ENCODE measurements at places on chromosomes 3 and 15.

DNA sequence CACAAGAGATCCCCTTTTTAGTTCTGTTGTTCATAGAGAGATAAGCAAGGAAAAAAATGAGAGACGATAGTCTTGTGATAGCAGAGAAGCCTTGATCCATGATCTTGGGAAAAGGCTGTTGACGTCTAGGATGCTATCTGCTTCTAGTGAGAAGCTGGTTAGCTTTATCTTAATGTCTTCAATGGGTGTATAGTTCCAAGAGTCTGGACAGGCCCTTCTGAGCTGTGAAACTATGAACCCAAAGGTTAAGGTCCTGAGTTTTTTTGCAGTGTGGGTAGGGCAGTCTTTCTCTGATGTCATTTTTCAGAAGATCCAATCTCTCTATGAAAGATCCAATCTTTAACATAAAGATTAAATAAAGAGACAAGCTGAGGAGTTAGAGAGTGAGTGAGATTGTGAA is 10.5 kb upstream of the NOX5 start:
- DNase-seq = no peak

DNA sequence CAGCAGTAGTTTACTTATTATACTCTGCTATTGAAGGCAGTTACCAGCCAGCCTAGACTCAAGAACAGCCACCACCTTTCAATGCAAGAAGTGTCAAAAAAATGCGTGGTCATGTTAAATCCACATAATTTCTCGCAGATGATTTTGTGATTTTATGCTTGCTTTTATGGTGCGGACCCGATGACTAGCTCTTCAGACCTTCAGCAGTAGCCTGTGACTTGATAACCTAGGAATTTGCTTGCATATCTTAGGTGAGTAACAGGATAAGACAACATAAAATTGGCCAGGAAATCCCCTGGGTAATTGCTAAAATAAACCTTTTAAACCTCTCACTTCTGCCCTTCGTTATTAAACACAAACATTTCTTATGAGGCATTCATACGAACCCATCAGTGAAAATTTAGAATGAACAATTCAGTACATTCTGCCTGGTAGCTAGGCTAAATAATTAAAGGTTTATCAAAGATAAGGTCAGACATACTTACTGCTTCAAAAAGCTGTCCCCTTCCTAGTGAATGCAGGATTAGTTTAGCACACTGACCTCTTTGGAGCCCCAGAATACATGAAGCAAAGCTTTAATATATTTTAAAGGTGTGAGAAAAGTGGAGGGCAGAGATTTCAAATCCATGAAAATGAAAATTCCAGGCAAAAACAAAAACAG is 798.8 kb downstream of the OTOL1 start:
- no peak for DNase-seq

DNA sequence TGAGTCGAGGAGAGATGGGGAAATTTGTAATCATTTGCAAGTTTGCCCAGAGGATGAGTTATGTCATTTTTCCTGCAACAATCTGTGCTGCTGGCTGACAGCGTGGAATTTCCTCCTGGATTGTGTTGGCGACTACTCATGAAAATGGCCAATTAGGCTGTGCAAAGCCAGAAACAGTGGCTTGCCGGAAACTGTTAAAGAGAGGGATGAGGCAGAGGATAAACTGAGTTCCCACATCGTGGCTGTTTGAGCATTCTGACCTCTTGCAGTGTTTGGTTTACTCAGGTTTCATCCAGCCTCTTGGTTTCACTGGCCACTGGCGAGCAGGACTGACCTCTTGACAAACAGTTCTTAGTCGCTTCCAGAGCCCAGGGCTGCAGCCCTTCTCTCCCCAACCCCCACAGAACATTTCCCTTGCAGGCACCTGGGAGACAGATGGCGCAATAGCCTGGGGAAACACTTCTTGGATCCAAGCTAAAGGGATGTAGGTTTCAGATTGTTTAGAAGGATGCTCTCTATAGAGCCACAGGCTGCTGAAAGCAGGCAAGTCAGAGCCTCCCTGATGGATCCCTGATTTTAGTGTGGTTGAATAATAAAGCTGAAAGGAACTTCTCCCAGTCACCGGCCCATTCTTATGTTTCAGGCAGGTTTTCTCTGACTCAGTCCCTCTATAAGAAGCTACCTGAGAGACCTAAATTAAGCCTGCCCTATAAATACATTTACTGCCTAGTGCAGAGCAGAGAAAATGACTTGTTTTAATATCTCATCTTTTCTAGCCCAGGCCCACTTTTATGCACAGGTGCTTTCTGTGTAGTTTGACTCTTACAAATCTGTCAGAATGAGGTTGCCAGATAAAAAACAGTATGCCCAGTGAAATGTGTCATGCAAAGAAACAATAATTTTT is 92.8 kb upstream of the UBE2E1 start:
- DNase-seq = no peak

GRCh38 chr3:169615833-169616232 is 47.7 kb downstream of the MECOM start:
- DNase-seq = no peak

- DNase-seq = no peak
These were observed 5.9 kb upstream of the ACP3 start for GRCh38 chr3:132311316-132311715.

DNA sequence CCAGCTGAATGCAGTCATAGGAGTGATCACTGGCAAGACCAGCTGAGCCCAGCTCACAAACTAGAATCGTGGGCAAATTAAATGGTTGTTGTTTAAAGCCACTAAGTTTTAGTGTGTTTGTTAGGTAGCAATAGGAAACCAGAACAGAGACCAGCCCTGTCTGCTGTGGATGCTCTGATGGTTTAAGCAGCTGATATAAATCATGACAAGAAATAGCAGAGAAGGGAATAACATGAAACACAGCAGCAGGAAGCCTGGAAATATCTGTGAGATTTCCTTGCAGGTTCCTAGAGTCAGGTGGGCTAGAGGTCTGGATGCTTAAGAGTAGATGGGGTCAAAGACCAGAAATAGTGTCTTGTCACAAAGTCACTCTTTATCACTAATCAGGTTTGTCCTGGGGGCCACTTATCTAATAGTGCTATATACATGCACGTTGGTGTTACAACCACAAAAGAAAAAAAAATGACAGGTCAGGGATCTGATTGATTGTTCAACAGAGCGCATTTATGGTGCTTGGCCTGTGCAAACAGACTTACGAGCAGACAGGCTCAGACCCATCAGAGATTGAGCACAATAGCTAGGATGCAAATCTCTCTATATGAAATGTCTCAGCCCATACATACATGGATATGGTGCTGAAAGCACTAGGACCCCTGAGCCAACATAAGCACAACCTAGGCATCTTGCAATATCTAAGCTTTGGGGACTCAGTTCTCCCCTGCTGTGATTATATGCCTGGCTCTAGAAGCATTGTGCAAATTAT is 967.7 kb downstream of the AGBL1 start:
- no peak for DNase-seq

DNA sequence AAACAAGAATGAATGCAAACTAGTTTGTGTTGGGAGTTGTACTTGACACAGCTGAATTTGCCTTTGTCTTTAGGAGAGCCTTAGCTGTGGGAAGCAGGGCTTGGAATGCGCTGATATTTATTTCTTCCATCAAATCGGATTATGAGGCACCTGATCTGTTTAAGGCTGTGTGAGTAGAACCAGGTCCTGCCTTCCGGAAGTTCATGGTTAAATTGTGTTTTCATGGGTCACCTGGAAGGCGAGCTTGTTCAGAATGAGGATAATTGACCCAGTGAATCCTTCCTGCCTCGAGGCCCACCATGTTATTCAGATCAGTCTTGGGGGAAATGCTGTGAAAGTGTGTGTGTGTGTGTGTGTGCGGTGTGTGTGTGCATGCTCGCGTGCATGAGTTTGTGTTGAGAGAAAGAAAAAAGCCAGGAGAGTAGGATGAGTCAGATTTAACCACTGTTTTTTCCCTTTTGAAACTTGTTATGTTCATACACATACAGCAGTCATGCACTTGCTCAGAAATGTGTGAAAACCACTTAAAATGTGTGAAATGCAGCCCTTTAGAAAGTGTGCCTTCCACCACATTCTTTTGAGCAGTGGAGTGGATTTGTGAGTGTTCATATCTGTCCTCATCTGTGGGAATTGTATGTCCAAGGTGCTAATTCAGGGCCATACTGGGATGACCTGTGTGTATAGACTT is 36.7 kb downstream of the SMAD3 start:
- DNase-seq = no peak

GRCh38 chr3:43004282-43004681 is 25.2 kb downstream of the GASK1A start:
- no peak for DNase-seq

DNA sequence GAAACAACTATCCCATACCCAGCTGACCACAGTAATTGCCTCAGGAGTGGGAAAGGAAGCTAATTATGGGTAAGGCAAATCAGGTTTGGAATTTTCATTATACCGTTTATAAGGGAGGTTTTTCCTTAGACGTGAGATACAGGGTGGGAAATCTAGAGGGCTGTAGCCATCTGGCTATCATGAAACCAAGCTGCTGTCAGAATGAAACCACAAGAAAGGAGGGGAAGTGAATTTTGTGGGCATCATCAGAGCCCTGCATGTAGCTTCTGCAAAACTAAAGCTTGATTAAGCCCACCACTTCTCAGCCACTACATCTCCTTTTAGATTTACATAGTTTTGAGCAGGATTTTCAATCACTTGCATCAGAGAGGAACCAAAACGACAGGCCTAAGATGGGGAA is 893.5 kb downstream of the TUSC7 start:
- DNase-seq = no peak

DNA sequence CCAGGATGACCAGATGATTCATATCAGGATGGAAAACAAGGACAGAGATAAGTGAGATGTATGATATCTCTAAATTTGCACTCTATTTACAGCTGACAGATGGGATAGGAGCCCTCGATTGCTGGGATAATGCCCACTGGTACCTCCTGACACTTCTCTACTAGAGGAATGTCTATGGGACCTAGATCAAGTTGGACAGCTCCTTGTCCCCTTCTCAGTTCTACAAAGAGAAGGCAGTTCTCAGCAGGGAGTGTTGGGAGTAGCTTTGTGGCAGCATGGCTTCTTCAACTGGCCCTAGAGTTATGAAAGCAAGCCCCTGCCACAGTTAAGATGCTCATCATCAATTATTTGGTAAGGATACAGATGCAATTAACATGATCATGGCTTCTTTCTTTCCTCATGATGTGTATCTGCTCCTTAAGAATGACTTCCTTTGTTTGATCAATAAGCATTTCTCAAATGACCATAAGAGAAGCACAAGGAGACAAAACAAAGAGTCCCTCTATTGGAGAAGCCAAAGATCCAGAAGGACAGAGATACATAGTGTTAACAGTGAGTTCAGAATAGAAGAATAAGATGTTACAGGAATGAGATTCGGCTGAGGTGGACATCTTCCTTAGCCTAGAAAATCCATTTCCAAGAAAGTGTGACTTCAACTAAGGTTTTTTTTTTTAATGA is 481.3 kb downstream of the NAALADL2 start:
- DNase-seq = no peak

GRCh38 chr15:100890051-100890720 is 10.6 kb downstream of the ALDH1A3 start:
- no peak for DNase-seq

DNA sequence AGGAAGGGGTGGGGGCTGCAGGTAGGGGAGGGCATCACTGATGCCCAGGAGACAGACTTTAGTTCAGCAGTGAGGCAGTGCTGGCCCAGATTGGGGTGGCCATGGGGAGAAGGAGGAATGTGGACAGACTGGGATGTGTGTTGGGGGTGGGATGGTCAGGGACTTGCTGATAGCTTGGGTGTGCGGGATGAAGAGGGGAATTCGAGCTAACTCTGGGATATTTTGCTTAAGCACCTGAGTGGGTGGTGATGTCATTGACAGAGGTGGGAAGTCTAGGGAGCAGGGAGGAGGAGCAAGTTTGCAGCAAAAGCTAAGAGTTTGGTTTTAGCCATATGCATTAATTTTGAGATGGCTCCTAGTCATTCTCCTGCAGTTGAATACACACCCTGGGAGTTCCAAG is 207.5 kb downstream of the RPLP1 start:
- DNase-seq = no peak

- DNase-seq = no peak
These were observed 274.5 kb upstream of the PEX5L start for GRCh38 chr3:180311242-180311641.

- no peak for DNase-seq
These were observed 39.4 kb upstream of the B3GNT5 start for GRCh38 chr3:183213415-183214276.

Measured in stimulated activated CD8-positive, alpha-beta memory T cell treated with anti-CD3 and anti-CD28 coated beads, Interleukin-4, amount 100 ng/mL, for 1 hour (primary cell).